ENCODE measurements at places on chromosomes 12 and 14. TPM values are rescaled to one million over a fixed set of nuclear protein-coding genes. Genes with fewer than 3 reads are reported as not detected.

The GPR135 gene
- 0.26 TPM for total RNA-seq

The SLC5A8 gene
- not detected for total RNA-seq

The CFL2 gene
- total RNA-seq, result 17.9 TPM

The FAIM2 gene
- total RNA-seq, result 0.53 TPM

The HOXC10 gene
- total RNA-seq, result not detected

The FGF23 gene
- not detected for total RNA-seq

The FANCM gene
- total RNA-seq, result 2.3 TPM

The MAP3K9 gene
- total RNA-seq, result 13.8 TPM

The PTPRQ gene
- total RNA-seq, result not detected

The CLEC4A gene
- not detected for total RNA-seq

The DLK1 gene
- total RNA-seq, result not detected

The TDRD9 gene
- total RNA-seq, result 0.51 TPM

The GSG1 gene
- total RNA-seq, result not detected

The CLEC6A gene
- total RNA-seq, result under 0.01 TPM

The ARID4A gene
- 7.2 TPM for total RNA-seq

The MSRB3 gene
- 4.2 TPM for total RNA-seq

The VWF gene
- total RNA-seq, result 0.26 TPM

The RND1 gene
- 4.5 TPM for total RNA-seq

The MYBPC1 gene
- not detected for total RNA-seq

The B4GALNT3 gene
- 8.3 TPM for total RNA-seq

The APOLD1 gene
- total RNA-seq, result 1.4 TPM

The RGS6 gene
- total RNA-seq, result not detected

The KCNK13 gene
- not detected for total RNA-seq

The MYH6 gene
- total RNA-seq, result not detected

The CD4 gene
- not detected for total RNA-seq

The GLT8D2 gene
- total RNA-seq, result 1.3 TPM

The TOMM20L gene
- not detected for total RNA-seq

The CCDC177 gene
- not detected for total RNA-seq

The CAPZA3 gene
- total RNA-seq, result not detected

The KITLG gene
- total RNA-seq, result 22.4 TPM

The COX8C gene
- total RNA-seq, result not detected

The MANSC4 gene
- not detected for total RNA-seq

The GOLGA3 gene
- 134 TPM for total RNA-seq

The CLECL1 gene
- not detected for total RNA-seq

The KCNMB4 gene
- 0.26 TPM for total RNA-seq

The TSPAN11 gene
- total RNA-seq, result under 0.01 TPM
